Epithelial cell of esophagus (primary cell): ENCODE measurements at places on chromosomes 5 and 9.
A peak's percentile ranks its signal among the peaks of the same experiment; 100 is the strongest.

- DNase-seq: peak; percentile 36
Observed at GRCh38 chr9:122265149-122265915, 650 bp downstream of the MRRF start.

DNA sequence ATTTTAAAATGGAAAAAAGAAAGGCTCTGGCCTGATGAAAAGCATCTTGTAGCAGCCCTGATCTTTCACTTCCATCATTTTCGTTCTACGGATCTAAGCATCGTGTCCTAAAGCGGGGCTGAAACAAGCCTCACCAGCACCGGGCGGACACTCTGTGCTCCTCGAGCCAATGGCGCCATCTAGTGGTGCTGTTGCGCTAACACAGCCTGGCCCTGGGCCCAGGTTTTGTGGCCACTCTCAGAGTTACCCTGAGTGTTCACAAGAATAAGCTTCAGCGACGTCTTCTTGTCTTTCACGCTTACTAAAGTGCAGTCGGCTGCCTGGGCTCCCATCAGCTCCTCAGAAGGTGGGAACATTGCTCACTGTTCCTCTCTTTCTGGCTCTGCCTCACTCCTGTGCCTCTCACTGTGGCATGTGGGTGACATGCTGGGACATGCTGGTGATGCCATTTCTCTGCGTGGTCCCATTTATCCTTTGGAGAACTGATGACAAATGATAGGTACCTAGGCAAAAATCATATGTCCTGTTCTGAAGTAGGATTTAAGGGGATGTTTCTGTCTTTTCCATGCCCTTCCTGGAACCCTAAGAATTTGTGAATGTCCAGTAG, 32.7 kb downstream of the DMRT3 start:
- DNase-seq: peak; percentile 76

DNA sequence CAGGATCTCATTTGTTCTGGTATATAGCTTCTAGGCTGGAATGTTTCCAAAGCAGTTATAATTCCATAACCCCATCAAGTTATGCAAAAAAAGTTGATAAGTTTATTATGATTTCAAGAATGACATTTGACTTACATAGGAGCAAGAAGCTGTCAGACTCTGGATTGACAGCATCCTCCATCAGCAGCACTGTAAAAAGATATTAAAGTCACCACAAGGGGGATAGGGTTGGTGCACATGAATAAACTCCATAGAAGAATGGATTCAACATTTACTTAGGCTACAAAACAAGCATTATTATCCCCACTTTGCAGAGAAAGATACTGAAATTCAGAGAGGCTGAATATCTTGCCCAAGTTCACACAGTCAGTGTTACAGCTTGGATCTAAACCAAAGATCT, 208.9 kb upstream of the SLC30A5 start:
- DNase-seq: peak; percentile 38

- no peak for DNase-seq
Observed at GRCh38 chr9:76642701-76643209, 121.5 kb upstream of the PCA3 start.

- DNase-seq: no peak
Observed at GRCh38 chr9:2663461-2664173, 42.0 kb downstream of the VLDLR start.

GRCh38 chr9:134855900-134856377, 24.7 kb upstream of the FCN2 start:
- no peak for DNase-seq

- DNase-seq: no peak
Observed at GRCh38 chr9:92295240-92295790, 1.8 kb upstream of the IARS1 start.

DNA sequence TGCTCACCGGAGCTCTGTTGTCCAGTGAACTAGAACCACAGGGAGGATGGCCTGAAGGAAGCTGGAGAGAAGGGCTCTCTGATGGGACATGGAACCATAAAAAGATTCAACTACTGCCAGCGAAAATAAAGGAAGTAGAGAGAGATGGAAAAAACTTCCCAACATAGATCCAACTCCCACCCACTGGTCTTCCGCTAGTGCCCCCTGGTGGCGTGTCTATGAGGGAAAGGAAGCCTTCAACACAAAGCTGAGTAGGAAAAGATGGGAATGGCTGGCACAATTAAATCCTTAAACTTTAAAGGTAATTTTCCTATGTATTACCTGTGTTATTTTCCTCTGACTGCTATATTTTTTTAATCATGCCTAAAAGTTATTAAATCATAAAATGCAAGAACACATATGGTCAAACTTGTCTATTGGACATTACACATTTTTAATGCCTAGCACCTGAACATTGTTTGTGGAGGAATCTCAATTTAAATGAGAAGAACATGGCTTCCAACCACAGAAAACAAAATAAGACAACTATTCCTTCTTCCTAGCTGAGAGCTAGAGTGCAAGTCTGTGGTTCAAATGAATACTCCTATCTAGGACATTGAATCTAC, 51.5 kb downstream of the CEP120 start:
- peak; percentile 41 for DNase-seq

- no peak for DNase-seq
Observed at GRCh38 chr9:94872083-94872833, 145.8 kb downstream of the AOPEP start.

- DNase-seq: no peak
Observed at GRCh38 chr5:35218981-35219380, 11.3 kb downstream of the PRLR start.

GRCh38 chr5:177368869-177369644, 11.3 kb downstream of the RGS14 start:
- peak; percentile 44 for DNase-seq

- peak; percentile 5 for DNase-seq
Observed at GRCh38 chr5:127187706-127188105, 102.9 kb upstream of the MEGF10 start.

GRCh38 chr5:28009576-28009975, 971.2 kb upstream of the CDH9 start:
- DNase-seq: peak; percentile 56

DNA sequence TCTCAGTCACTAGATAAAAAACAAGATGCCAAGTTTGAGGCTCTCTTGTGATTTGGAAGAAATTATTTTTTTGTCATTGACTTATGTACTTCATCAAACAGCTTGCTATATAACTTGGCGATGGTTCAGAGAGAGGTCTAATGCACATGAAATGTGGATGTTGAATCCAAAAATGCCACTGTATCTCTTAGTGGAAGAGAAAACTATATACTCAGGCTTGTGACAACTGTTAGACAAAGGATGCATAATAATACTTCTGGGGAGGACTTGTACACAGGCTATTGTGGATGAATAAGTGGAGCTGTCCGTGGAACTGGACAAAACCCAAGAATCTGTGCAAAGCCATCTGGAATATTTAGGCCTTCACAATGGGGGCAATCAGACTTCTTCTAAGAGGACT, 162.9 kb upstream of the NMUR2 start:
- DNase-seq: no peak

- no peak for DNase-seq
Observed at GRCh38 chr5:145591578-145591977, 243.6 kb downstream of the PRELID2 start.

DNA sequence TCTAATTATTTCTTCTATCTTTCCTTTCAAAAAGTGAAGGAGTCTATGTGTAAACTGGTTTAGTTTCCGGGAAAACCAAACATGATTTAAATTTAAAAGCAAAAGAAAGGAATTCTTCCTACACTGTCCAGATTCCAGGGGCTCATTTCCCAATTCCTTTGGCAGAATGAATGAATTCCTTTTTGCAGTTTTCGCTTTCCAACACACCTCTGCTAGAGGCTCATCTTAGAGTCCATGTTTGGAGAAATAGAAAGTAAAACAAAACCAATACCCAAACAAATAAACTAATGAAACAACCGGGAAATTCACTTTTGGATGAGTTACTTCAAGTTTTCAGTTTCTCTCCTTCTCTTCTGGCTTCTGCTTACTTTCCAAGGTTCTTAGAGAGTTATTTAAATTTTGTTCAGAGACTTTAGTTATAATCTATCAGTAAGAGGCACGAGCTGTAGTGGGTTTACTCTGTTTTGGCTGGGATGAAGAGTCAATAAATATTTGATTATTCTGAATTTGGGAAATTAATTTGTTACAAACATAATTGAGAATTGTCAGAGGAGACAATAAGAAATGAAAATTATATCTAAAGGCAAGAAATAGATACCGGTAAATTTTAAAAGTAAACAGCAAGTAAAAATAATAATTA, 365.0 kb upstream of the CDH9 start:
- DNase-seq: peak; percentile 12

DNA sequence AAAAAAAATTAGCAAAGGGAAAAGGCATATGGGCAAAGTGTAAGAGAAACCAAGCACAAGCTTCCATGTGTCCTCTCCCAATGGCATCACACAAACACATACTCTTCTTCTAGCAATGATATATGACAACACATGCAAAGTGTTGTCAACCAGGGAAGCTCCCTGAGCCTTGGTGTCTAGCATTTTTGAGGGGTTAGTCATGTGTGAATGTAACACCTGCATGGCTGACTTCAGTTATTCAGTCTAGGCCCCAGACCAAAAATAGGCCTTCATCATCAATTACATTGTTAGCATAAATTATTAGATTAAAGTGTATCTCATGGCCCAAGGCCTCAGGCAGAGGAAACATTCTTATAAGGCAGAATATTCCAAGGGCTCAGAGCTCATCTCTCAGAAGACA, 450.0 kb downstream of the TLE1 start:
- peak; percentile 10 for DNase-seq

DNA sequence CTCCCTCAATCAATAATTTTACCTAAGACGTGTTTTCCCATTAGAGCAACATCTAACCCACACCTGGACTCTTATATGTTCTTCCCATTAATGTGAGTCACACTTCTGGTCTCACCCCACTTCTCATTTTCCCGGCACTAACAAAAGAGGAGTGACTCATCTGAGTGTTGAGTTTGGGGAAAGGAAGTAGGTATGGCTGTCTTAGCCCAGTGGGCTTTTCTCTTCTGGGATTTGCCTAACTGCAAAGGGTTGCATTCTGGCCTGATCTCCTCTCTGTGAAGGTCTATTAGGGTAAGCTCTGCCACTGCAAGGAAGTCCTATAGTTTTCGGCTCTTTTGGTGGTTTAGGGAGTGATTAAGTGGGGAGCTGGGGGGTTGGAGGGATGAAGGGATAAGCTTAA, 195.6 kb downstream of the KIAA0825 start:
- DNase-seq: peak; percentile 90

- no peak for DNase-seq
Observed at GRCh38 chr5:179141867-179142266, 81.7 kb downstream of the ZNF354C start.

DNA sequence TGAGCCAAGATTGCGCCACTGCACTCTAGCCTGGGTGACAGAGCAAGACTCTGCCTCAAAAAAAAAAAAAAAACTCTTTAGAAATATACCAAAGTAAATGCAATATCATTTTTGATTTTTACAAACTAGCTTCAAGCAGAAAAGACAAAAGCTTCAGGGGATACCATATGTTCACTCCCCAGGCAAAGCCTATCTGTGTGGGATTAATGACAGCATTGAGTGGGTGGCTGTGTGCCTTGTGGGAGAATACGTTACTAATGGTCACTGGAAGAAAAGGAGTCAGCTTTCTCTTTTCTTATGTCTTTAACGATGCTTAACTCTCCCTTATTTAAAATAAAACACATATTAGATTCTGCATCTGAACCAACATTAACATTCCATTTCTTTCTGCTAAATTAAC, 1.9 kb downstream of the PCA3 start:
- DNase-seq: no peak

GRCh38 chr9:114779352-114779845, 26.4 kb downstream of the TNFSF15 start:
- peak; percentile 81 for DNase-seq

- DNase-seq: no peak
Observed at GRCh38 chr5:24547132-24547531, 97.6 kb downstream of the CDH10 start.

GRCh38 chr9:89460551-89460950, 37.4 kb downstream of the SEMA4D start:
- DNase-seq: no peak

DNA sequence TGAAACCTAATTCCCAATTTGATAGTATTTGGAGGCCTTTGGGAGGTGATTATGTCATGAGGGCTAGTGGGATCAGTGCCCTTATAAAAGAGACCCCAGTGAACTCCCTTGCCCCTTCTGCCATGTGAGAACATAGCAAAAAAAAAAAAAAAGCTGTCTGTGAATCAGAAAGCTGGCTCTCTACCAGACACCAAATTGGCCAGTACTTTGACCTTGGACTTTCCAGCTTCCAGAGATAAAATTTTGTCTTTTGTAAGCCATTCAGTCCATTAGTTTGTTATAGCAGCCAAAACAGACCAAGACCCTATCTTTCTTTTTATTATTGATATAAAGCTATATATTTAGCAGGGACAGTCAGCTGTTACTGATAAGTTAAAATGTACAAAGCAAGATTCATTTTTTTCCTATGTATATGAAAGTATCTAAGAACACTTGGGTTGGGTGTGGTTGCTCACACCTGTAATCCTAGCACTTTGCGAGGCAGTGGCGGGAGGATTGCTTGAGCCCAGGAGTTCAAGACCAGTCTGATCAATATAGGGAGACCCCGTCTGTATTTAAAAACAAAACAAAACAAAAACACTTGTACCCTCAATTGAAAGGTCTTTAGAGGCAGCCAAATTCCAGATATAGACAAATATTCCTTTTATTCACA, 8.1 kb upstream of the C5orf24 start:
- DNase-seq: no peak

- DNase-seq: no peak
Observed at GRCh38 chr5:127370631-127371030, 80.0 kb downstream of the MEGF10 start.

- DNase-seq: no peak
Observed at GRCh38 chr9:135315572-135315971, 164.0 kb upstream of the PPP1R26 start.

DNA sequence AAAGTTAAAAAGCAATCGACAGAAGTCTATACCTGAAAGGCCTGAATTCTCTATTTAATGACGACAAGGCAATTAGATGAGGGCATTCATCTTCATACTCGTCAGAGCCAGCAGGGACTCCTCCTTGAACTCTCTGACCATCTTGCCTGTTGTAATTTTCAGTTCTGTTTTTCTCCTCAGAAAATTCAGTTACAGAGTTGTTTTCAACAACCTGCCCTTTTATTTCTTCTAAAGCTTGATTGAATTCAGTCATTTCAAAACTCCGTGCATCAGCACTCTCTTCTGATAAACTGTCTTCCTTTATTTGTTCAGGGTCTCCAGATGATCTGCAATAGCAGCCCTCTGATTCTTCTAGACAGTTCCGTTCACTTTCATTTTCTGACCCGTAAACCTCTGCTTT, 15.6 kb downstream of the RIOK2 start:
- DNase-seq: no peak

DNA sequence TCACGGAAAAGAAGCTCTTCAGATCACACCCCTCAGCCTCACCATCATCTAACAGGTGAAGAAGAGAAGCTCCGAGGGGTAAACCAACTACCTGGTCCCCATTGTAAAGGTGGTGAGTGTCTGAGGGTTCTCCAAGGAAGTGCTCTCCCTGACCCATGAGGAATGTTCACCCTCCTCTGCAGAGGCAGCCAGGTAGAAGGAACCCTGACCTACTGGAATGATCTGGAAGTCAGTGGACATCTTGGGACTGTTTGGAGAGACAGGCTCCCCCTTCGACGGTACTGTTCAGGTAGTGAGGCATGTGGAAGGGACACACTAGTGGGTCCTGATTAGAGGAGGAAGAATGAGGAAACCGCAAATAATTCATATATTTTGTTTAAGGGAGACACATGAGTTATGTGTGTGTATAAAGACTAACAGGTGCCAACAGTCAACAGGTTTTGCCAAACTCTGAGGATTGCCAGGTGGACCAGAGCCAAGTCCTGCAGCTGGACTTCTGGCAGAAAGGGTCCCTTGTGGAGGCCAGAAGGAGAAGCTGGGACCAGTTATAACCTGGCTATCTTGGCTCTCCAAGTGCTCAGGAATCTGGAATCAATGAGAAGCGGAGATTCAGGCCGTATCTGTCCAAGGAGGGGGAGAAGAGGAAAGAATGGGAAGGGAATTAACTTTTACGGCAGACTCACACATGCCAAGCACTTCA, 3.0 kb upstream of the ZBTB34 start:
- DNase-seq: no peak
